ENCODE measurements at places on chromosomes 7 and 10.
A peak's percentile ranks its signal among the peaks of the same experiment; 100 is the strongest.

GRCh38 chr10:34786464-34786863, 28.6 kb downstream of the PARD3 start:
- no peak for DNase-seq

DNA sequence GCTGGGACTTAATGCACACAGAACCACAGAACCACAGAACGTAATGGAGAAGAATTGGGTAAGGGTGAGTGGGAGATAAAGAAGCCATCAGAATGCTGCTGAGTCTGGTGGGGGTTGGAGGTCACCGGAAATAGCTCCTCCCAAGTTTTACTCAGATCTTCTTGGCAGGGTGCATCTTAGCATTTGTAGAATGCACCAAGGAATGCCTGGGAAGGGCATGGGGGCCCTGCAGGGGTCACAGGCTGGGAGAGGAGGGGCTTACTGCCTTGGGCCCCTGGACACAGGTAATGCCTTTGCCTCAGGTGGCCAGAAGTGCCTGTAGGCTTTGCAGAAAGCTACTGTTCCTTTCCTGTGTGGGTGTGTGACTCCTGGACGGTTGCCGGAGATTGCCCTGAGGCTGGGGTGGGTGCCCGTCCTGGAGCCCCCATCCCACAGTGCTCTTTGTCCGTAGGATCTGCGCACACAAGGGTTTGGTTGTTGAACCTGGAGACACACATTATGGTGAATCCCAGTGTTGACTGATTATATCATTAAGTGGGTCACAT, 55.1 kb downstream of the MGMT start:
- DNase-seq: no peak

DNA sequence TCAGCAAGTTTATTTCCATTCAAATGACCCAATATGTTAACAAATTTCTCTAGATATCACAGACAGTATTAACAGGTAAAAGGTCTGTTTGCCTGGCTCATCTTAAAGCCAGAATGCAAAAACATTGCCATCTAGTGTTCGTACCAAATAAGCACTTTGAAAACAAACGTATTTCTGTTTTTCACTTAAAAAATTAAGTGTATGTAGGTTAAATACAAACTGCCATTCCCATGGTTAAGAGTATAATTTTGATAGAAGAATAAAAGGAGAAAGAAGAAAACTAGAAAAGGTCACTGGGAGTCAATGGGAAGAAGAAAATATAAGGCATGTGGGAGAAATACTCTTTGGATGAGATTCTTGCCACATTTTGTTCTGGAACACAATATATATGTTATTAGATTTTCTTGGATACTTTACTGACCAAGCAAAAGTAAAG, 51.0 kb downstream of the ORC5 start:
- no peak for DNase-seq

- no peak for DNase-seq
Measured at GRCh38 chr10:102434394-102435132, 2.2 kb upstream of the CUEDC2 start.

- DNase-seq: no peak
Measured at GRCh38 chr7:131090886-131091692, 236.6 kb upstream of the MKLN1 start.

DNA sequence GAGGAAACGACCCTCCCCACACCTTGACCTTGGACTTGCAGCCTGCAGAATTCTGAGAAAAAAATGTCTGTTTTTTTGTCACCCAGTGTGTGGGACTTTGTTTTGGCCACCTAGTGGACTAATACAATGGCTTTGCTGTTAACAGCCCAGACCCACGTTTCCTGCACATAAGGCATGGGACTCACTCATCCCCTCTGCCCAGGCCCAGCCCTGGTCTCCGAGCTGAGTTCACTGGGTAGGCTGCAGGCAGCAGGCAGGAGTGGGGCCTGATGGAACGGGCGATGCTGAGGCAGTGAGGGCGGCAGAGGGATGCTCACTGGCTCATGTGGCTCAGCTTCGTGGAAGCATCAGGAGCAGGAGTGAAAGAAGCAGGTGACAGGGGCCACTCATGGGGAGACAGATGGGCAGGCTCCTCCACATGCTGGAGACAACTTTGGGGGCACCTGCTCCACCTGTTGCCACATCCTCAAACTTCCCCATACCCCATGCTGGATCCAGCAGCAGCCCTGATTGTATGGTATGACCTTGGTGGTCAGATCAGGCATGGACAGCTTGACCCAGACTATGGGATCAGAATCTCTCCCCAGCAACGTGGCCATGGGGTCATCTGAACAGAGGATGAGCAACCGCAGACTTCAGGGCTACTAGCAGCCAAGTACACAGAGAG, 65.8 kb upstream of the ANTXRL start:
- no peak for DNase-seq

DNA sequence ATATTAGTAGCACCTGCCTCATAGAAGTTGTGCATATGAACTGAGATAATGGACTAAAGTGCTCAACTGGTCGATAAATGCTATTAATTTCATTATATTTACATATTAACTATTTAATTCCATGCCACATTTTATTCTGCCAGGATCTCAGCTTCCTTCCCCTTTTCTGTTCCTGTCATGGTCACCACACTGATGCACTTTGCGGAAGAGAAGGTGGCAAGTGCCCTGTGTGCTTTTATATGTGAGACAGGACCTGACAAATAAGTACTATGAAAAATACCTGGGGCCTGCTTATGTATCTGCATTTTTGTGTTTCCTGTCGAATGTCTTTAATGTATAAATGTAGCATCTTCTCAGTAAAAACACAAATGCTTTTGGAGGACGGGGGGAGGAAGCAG, 12.2 kb downstream of the ATP6V0E2 start:
- DNase-seq: no peak

- DNase-seq: peak; percentile 22
Measured at GRCh38 chr7:716222-716621, 10.3 kb upstream of the DNAAF5 start.

- no peak for DNase-seq
Measured at GRCh38 chr10:88190540-88191235, 327.3 kb downstream of the PTEN start.

GRCh38 chr10:28181478-28182096, 121.3 kb downstream of the MPP7 start:
- no peak for DNase-seq

- DNase-seq: no peak
Measured at GRCh38 chr10:7572391-7572790, 94.4 kb downstream of the ITIH5 start.

DNA sequence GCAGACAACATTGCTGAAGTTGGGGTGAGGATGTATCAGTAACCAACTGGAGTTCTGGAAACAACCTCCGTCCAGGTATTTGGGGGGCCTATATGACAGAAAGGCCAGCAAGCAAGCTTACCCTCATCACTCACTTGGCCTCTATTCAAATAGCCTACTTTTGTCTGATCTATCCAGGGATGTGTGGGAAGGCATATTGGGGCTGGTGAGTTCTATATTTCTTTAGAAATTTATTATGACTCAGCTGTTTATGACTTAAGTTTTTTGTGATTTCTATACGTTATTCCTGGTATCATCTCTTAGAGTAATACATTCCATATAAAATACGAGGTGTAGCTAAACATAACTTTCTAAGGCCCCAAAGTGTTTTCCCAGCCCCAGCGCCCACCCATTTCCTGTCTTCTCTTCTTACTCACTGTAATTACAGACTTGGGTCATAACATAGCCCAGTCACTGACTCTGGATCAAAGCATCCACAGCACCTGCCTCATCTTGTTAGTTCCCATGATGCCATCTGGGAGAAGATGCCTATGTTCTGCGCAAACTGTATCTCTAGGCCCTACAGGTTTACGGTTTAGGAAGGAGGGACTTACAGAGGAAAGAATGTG, 18.1 kb downstream of the GARS1 start:
- no peak for DNase-seq

GRCh38 chr10:122515588-122516231, 44.8 kb upstream of the DMBT1 start:
- DNase-seq: no peak

GRCh38 chr7:74525881-74526280, 72.2 kb downstream of the GTF2IRD1 start:
- DNase-seq: no peak
